NCI-H1417 treated with DMSO at 0.1 percent for 48 hours (cell line): ENCODE measurements at places on chromosomes 5 and 9.

- no peak for DNase-seq
Observed at GRCh38 chr9:27247756-27248155, 49.2 kb downstream of the EQTN start.

DNA sequence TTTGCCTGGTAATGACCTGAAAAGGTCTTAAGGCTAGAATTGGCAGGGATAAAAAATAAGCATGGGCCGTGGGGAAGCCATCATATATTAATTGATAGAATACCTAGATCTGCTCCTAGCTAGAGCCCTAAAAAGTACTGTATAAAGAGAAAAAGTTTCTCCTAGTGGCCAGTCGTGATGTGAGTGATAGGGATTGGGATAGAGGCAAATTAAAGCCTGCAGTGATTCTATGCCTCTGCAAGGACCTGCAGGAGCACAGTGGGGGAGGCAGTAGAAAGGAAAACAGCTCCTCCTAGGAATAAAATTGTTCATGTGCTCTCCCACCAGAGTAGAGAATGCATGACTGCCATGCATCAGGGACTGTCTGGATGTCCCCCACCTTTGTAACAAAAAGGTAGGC is 56.2 kb upstream of the FTMT start:
- no peak for DNase-seq

- no peak for DNase-seq
Observed at GRCh38 chr5:96283589-96283988, 149.5 kb downstream of the PCSK1 start.

GRCh38 chr9:124212381-124213050 is 45.2 kb upstream of the NEK6 start:
- DNase-seq: no peak

DNA sequence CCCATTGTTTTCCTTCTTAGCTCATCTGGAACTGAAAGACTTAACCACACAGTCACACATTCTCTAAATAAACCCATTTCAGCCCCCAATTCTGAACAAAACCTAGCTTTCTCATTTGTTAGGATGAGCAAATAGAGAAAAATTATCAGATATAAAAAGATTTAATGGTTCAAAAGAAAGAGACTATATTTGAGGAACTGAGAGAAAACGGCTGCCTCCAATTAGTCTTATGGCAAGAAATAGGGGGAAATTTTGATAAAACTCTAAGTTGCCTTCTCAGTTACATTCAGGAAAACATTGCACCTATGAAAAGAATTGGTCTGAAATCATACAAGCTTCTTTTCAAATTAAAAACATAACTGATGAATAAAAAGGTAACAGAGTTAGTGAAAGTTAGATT is 63.7 kb upstream of the ALDH1B1 start:
- no peak for DNase-seq

- DNase-seq: no peak
Observed at GRCh38 chr9:107969727-107970126, 480.2 kb upstream of the KLF4 start.

GRCh38 chr5:90289837-90290236 is 119.7 kb downstream of the CETN3 start:
- DNase-seq: no peak

DNA sequence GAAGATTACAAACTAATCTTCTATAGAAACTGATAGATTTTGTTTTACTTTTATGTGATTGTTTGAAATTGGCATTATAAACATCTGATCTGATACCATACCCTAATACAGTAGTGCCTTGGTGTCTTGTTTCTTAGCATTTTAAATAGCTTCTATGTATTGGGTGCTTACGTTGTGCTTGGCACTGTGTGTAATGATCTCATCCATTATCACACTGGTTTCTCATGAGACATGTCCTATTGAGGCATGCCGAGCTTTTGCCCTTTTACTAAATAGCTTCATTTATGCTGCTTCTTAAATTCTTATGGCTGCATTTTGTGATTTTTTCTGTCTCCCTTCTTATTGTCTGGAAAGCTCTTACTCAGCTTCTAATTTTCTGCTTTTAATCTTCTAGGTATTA is 48.2 kb upstream of the TLR4 start:
- DNase-seq: no peak
